ENCODE measurements at places on chromosomes 7 and 10.

DNA sequence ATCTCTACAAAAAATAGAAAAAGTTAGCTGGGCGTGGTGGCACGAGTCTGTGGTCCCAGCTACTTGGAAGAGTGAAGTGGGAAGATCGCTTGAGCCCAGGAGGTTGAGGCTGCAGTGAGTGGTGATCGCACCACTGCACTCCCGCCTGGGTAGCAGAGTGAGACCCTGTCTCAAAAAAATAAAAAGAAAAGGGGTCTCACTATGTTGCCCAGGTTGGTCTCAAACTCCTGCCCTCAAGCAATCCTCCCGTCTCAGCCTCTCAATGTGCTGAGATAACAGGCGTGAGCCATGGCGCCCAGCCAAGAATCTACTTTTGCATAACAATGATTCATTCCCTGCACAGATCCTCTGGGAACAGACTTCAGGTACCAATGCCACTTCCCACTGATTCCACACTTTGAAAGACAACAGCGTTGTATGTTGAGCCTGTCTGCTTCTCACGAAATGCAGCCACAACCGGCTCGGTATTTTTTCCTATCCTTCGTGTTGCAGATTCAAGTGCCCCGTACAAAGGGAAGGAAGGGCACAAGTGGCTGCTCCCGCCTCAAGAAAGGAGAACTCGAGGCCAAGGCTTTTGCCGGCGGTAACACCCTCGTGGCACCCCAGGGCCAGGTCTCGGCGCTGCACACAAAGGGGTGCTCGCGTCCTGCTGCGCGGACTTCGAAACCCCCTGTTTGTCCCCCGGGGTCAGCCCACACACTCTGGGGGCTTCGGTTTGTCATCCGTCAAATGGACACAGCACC is 745 bp downstream of the DAGLB start:
- DNase-seq = no peak

DNA sequence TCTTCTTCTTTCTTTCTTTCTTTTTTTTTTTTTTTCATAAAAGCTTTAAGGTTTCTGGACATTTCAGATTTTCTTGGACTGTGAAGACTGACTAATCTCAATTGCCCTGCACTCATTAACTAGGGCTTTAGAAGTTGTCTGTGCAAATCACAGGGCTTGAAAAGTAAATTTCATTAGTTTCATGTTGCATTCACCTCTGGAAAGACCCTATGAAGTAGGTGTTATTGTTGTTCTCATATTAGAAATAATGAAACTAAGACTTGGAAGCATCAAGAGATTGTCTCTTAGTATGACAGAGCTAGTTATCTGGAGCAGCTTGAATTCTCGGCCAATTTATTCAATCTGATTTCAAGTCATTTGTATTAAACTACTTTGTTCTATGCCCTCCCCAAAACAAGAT is 28.2 kb upstream of the SEMA3D start:
- no peak for DNase-seq

- DNase-seq = no peak
Observed at GRCh38 chr10:129192344-129193128, 274.5 kb upstream of the MGMT start.

DNA sequence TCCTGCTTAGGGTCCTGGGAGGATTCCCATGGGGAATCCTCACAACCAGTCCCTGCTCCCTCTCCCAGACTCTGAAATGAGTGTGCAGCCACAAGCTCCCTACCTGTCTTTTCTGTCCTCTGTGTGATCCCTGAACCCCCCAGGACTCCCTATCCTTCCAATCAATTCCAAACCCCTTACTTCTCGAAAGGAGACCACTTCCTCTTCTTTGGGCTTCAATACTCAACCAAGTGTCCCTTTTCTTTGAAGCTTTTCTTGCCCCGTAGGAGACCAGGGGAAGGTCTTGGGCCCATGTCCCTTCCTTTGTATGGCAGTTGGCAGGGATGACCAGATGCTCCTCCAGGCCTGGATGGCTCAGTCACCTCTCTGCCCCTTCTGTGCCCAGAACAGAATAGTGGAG is 1.7 kb downstream of the AEBP1 start:
- DNase-seq = no peak

GRCh38 chr10:714214-714613 is 24.7 kb upstream of the DIP2C start:
- no peak for DNase-seq

DNA sequence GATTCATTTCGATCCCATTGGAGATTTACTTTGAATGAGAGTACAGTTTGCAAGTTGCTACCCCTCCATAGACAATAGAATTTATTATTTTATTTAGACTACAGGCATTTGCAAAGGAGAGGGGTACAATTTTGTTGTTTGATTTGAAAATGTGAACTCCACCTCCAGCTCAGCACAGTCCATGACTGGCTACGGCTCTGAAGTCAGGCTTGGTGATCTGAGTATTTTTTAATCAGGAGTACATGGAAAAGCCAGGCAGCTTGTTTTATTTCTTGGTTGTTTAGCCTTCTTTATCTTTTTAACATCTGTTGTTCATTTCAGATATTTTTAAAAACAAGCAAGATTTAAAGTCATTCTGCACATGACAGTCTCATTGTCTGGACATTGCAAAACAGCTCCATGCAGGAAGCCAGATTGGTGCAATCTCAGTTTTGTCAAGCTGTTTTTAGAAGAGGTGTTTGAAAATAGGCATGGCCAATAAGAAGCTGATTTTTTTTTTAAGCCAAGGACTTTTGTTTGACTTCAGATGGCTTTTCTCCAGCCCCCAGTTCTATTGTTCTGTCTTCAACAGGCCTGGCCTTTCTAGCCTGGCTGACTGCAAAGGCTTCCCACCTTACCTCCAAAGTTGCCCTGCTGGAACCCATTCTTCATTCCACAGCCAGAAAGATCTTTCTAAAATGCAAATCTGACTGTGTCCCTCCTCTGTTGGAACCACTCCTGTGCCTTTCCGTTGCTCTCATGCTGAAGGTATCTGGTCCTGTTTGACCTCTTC is 12.2 kb downstream of the PLXDC2 start:
- DNase-seq = no peak

- DNase-seq = no peak
Observed at GRCh38 chr7:69448071-69448470, 150.2 kb upstream of the AUTS2 start.

- no peak for DNase-seq
Observed at GRCh38 chr7:94109556-94109955, 105.4 kb upstream of the BET1 start.

GRCh38 chr7:38311329-38311937 is 38.0 kb upstream of the TARP start:
- DNase-seq = no peak

DNA sequence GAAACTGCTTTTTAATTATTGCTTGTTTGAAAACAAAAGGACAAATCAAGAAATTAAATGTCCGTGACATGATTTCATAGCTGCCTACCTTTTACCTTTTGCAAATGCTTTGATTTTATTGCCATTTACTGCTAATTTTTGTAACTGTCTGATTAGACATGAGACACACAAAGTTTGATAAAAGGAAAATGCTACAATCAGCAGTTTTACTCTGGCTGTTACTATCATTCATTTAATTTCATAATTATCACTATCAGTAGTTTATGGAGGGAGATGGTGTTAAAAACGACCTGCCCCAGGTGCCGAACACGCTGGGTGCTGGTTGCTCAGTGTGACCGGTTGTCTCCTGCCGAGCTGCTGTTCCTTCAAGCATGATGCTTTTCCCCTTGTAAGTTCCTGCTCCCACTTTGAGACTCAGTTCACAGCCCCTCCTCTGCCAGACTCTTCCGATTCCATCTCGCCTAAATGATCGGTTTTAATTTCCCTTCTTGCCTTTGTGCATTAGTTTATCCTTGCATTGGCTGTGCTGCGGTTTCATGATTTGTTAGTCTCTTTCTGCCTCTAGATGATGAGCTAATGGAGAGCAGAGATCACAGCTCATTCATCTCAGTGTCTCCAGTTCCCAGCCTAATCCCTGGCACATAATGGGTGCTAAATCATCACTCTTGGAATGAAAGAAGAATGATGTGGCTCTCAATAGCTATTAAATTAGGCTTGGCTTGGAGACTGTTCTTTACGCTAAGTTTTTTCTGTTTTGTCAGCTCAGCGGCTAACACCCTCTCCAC is 110.6 kb downstream of the PFKFB3 start:
- no peak for DNase-seq

DNA sequence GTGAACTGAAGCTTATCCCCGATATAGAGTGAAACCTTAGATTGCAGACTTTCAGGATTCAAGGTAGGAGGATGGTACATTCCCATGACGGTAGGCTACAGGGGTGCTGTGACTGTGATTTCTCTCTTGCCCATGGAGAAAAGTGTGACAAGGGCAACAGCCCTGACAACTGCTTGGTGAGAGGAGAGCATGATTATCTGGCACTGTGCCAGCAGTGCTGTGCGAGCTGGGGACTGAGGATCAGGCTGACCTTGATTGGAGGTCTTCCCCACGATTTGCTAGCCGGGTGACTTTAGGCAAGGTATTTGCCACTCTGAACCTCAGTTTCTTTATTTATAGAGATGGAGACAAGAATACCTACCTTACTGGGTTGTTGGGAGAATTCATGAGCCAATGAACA is 229.5 kb downstream of the PTEN start:
- DNase-seq = no peak

- DNase-seq = no peak
Observed at GRCh38 chr7:35831208-35831607, 30.4 kb downstream of the SEPTIN7 start.

- DNase-seq = no peak
Observed at GRCh38 chr10:7915923-7916536, 97.7 kb downstream of the TAF3 start.

DNA sequence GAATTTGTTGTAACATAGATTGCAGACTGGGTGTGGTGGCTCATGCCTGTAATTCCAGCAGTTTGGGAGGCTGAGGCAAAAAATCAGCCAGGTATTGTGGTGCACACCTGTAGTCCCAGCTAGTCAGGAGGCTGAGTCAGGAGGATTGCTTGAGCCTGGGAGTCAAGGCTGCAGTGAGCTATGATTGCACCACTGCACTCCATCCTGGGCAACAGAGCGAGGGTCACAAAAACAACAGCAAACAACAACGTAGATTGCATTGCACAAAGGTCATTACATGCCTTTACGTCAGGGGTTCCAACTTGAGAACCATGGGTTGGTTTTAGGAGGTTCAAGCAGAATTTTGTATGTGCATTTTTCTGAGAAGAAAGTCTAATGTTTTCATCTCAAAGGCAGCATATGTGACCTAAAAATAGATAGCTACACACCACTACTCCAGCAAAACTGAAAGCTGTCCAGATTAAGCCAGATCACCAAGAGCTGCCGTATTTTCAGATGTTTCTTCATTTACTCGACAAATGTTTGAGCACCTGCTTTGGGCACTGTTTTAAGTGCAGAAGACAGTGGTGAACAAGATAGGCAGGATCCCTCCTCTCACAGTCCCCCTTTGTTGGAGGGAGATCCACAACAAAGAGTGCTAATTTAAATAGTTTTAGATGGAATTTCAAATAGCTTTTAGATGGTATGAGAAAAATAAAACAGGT is 28.3 kb upstream of the CYP26C1 start:
- no peak for DNase-seq

- no peak for DNase-seq
Observed at GRCh38 chr10:86967481-86967941, 771 bp upstream of the ADIRF start.

GRCh38 chr10:3203016-3203811 is 30.6 kb upstream of the PITRM1 start:
- DNase-seq = no peak

GRCh38 chr10:69495666-69496065 is 44.4 kb downstream of the TSPAN15 start:
- no peak for DNase-seq

DNA sequence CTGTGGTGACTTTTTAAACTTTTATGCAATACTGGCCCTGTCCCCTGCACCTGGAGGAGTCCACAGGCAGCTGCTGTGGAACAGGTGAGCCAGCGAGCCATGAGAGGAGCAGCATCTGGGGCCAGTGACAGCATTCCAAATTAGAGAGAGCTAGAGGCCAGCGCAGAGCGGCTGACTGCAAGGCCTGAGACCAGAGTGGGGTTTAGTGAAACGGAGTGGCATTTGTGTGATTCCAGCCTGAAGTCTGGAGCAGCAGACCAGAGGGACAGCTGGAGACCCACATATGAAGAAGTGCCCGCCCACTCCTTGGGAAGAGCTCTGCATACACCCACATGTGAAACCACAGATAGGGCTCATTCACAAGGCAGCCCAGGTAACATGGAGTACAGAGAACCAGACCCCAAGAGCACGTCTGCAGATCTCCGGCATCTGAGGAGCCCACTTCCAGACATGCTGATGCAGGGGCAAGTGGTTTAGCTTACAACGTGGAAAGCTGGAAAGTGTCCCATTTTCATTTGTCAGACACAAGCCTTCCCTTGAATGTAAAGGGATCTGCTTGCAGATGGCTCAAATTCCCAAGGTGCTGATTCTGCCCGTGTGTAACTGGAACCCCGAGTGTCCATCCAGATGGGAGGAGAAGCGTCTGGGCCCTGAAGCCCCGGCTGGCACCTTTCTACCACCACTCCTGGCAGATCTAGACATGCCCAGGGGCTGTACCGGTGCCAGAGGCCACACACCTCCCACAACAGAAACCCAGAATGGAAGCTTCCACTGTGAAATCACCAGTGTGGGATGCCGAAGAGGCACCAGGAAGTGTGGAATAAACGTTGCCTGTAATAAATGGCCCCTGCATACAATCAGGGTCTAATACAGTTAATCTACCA is 256.0 kb upstream of the TCERG1L start:
- DNase-seq = no peak

DNA sequence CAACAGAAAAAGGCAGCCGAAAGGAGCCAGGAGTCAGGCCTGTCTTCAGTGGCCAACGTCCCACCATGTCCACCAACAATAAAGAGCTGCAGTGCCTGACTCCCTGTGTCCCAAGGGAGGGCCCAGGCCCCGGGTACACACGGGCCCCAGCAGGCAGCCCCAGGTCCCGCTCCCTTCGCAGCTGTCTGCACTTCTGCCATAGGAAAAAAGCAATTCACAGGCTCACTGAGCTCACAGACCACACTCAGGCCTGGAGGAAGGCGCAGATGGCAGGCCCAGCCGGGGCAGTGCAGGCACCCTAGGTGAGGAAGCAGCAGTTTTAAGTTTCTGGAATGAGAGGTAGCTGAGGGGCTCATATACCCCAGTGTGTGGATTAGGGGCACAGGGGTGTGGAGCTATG is 100.5 kb downstream of the PRKAG2 start:
- DNase-seq = no peak

DNA sequence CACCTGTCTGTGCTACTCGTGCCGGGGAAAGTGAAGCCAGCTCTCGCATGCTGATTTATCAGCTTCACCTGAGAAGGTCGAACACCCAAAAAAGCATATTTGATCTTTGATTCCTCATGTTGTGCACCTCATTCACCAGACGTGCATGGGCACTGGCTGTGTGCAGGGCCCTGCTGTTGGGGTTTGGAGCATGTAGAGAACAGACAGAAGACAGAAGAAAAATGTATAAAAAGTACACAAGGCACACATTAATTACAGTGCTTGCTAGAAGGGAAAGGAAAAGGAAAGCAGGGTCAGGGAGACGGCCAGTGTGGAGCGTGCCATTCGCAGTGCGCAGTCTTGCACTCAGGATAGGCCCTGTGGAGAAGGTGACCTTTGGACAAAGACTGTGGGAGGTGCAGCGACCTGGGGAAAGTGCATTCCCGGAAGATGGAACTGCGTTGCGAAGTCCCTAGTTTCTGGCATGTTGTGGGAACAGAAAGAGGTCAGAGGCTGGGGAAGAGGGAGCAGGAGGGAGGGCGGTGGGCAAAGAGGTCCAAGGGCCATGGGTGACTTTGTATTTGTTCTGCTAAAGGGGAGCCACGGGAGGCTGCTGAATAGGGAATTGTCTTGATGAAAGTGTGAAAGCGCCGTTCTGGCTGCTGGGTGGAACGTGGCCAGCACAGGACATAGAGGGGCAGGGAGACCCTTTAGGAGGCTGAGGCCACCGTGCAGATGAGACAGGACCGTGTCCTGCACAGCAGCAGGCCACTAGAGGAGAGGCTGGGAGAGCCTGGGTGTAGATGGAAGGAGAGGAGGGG is 232.8 kb downstream of the GLRX3 start:
- no peak for DNase-seq
